ENCODE measurements at places on chromosomes 1 and 21.

DNA sequence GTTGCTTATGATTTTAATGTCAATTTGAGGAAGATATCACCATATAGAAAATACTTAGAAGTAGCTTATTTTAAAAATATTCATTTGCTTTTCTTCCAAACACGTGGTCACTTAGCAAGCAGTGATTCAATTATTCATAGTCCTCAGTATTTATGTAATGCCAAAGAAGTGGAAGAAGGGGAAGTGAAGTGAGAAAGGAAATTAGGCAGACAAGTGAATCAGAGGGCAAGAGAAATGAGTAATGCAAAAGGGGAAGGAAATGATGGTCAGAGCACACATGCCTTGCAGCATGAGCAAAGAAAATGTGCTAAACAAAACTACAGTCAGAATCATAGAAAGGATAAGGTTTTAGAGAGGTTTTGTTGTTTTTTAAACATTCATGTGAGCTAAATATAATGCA is 31.8 kb downstream of the SDCCAG8 start:
- no peak for DNase-seq

- no peak for DNase-seq
Measured at GRCh38 chr1:1915911-1916840, 1.1 kb downstream of the CALML6 start.

GRCh38 chr1:17594690-17595601 is 55.4 kb downstream of the ARHGEF10L start:
- DNase-seq, result no peak

- no peak for DNase-seq
Measured at GRCh38 chr1:202143011-202143767, 1.3 kb downstream of the ARL8A start.

DNA sequence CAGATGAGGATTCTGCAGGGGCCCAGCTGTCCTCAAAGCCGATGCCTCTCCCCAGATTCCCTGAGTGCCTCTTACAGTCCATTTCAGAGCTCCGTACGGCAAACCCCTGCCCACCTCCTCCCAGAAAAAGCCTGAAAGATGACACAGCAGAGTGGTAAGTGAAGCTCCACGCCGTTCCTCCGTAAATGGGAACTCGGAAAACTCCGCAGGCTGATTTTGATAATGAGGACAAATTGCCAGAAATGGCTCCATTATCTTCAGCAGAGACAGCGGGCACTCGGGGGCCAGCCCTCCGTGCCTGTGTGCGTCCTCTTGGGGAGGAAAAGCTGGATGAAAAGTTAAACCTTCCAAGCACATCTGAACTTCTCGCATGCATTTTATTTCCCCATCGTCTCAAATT is 81.1 kb downstream of the NPHP4 start:
- DNase-seq, result no peak

DNA sequence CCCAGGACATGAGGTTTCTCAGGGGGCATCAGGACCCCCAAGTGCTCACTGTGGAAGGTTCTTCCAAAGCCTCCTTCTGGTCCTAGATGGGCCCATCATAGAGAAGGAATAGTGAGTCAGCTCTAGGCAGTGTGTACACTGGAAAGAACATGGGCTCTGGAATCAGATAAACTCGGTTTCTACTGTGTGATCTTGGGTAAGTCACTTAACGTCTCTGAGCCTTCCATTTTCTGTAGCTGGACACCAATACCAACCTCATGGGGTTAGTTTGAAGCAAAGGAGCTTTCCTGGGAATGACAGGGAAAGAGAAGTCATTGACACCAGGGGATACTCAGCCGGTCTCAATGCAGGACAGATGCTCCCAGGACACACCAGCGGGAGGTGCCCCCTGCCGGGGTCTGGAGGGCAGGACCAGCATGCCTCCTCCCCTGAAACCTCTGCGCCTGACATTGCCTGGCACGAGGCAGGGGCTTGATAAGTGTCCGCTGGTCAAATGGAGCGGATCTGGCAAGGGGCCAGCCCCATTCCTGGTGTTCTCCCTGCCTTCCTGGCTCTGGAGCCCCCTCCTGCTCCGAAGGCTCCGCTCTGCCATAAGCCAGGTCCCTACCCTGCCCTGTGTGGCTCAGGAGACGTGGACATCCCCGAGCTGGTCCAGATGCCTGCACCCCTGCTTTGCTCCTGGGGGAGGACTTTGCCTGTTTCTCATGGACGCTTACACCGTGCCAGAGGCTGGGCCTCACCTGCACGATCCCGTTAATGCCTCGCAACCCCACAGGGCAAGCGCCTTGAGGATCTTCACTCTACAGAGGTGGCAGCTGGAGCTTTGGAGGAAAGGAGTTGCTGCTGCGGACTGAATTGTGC is 52.8 kb downstream of the EDN2 start:
- DNase-seq, result no peak

DNA sequence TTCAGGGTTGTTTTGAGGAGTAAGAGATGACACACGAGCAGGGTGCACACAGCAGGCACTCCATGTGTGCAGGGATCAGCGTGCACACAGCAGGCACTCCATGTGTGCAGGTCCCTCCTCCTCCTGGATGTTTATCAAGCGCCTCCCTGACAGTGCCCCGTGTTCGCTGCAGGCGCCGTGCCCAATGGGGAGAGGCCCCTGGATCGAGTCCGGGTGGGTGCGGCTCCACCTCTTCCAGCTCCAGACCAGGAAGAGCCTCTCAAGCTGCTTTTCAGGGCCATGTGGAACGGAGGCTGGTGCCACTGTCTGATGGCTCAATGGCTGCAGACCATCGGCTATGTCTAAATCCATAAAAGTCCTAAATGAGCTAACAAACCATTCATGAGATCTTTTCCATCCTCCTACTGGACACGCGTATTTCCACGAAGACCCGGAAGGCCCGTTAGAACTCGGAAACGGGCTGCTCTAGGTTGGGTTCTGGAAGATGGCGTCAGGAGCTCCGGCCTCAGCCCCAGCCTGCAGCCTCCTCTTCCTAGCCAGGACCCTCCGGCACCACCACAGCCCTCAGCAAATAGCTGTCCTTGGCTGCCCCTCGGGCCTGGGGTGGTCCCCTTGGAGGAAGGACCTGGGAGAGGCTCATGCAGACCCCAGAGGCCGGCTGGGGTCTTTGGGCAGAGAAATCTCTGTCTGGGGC is 36.0 kb downstream of the RRP1 start:
- no peak for DNase-seq

- DNase-seq, result no peak
Measured at GRCh38 chr21:33293811-33294216, 27.6 kb downstream of the IL10RB start.

DNA sequence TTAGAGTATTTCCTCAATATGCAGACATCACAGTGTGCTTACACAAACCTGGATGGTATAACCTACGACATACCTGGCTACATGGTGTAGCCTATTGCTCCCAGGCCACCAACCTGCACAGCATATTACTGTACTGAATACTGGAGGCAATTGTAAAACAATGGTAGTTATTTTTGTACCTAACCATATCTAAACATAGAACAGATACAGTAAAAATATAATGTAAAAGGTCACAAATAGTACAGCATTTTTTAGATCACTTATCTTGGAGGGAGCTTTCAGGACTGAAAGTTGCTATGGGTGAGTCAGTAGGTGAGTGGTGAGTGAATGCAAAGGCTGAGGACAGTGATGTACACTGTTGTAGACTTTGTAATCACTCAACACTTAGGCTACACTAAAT is 492.3 kb downstream of the MRPL39 start:
- no peak for DNase-seq

DNA sequence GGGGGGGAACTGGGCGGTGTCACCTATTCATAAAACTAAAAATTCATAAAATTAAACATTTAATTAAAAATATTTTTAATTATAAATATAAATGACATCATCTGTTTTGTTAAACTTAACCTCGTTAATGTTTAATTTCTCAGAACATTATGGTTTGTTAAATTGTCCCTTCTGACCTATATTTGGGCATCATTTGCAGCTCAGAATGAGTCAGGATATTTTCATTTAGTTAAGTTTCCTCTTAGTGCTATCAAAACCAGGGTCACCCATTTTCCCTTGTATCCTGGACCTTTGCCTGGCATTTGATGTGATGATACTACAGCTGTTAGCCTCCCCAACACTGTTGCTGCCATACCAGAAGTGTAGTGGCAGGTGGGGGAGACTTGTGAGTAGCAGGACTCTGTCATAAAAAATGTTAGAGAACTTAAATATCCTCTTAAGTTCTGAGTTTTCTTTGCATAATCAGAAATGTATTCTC is 30.3 kb downstream of the TSNAX start:
- no peak for DNase-seq

DNA sequence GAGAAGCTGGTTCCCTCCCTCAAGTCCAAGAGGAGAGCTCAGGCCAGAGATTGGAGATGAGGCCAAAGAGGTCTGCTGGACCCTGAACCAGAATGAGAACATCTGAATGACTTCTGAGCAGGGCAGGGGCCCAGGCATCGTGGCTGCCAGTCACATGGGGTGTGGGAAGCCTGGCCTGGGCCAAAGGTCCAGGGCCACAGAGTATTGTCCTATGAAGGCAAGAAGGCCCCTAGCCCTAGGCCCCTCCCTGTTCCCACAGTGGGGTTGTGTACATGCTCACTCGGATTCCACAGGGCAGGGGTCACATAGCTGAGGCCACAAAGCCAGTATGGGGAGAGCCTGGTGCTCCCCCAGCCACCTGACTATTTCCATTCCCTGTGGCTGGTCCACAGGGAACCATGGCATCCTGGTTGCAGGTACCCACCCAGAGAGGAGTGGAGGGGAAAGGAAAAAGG is 18.5 kb upstream of the SLC1A7 start:
- no peak for DNase-seq

GRCh38 chr1:76763738-76764137 is 103.5 kb upstream of the ST6GALNAC5 start:
- DNase-seq, result no peak

- no peak for DNase-seq
Measured at GRCh38 chr1:234369784-234370183, 3.5 kb upstream of the COA6 start.

GRCh38 chr1:210650403-210650802 is 321.7 kb downstream of the HHAT start:
- no peak for DNase-seq

DNA sequence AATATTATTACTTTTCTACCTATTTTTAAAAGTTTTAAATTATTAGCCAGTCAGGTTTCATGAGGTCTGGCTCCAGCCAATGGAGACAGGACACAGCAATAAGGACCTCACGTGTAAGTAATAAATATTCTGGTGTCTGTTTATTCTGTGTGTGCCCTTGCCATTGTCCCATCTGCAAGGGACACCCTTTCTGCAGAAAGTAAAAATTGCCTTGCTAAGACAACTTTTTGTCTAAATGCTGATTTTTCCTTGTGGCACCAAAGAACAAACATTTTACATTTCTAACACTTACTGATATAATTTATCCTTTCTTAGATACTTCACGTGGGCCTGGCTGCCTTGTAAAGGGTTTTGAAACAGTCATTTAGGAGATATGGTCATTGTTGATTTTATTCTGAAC is 29.4 kb downstream of the OVAAL start:
- DNase-seq, result no peak

DNA sequence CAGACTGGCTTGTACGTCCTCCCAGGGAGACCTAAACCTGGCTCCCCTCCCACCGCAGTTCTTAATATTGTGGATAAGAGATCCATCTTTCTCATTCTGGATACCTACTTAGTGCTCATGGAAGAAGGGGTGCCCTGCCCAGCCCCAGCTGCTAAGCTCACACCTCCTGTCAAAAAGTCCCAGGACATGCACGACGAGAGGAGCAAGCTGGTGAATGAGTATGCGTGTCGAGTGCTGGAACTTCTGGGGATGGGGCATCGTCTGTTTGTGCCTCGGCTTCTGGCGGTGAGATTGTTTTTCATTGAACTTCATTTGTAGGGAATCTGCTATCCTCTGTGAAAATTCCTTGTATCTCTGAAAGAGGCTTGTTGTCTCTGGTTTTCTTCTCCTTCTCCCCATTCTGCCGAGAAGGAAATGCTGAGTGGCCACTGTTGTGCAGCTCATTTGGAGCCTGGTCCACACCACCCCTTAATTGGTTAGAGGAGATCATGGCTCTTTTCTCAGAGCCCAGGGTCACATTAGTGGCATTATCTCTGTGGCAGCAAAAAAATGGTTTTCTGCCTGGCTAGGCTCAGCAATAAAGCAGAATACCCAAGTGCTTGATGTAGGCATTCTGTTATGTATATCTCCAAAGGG is 199.4 kb upstream of the CACYBP start:
- DNase-seq, result peak; percentile 2

DNA sequence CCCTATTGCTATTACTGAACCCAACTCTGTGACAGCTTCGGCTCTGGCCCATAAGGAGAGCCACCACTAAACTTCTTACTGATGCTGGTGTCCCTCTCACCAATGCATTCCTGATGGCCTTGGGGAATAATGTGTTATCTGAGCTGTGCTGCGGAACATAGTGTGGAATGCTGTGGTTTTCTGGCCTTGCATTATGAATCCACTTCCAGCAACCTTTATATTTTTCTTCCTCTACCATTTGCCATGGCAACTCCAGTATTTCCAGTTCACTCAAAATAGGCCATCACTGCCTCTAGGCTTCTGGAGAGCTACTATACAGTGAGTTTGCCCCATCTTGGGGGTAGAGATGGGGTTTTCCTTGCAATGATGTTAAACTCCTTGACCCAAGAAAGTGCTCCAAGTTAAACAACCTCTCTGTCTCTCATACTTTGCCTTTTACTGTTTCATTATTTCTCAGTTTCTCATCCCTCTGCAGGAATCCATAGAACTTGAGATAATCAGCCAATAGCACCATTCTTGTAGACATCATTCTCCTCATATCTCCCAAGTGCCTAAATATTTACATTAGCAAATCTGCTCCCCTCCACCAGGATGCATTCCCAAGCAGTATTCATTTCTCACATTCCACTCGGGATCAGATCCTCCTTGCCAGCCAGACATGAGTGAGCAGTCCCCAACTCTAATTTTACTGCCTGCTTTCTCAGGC is 11.1 kb upstream of the RAVER2 start:
- DNase-seq, result no peak

DNA sequence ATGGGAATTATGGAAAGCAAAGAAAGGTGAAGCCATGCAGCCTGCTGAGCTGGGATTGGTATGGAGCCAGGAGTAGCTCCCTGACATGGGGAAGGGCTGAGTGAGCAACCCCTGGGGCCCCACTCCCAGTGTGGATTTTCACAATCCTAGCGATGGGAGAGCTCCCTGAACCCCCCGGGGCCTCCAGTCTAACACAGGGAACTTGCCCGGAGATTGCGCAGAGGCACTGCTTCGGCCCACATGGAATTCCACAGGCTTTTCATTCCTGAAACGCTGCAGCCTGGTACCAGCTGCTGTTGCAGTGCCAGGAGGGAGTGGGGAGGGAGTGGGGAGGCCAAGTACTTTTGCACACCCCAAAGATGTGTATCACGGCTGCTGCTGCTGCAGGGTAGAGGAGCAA is 110.4 kb upstream of the C21orf91 start:
- DNase-seq, result no peak

- no peak for DNase-seq
Measured at GRCh38 chr1:86441997-86442396, 18.0 kb downstream of the CLCA2 start.

DNA sequence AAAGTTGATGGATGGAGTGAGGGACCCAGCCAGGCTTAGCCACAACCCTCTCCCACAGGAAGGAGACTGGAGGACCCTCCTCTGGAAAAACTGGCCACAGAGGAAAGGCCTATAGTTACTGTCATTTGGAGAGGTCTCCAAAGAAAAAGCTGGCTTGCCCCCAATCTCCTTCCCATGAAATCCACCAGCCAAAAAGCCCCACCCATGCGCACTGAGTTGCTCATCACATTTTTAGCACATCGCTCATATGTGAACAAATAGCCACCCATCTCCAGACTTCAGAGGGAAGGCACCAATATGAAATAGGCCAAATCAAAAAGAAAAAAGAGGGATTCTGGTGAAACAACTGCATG is 36.9 kb upstream of the QSOX1 start:
- no peak for DNase-seq

GRCh38 chr1:10299151-10299550 is 88.8 kb downstream of the KIF1B start:
- no peak for DNase-seq
